Naive thymus-derived CD8-positive, alpha-beta T cell (primary cell): ENCODE measurements at places on chromosomes 7 and 10.

- DNase-seq: no peak
These were observed 5.0 kb downstream of the PRKAG2 start for GRCh38 chr7:151871904-151872303.

DNA sequence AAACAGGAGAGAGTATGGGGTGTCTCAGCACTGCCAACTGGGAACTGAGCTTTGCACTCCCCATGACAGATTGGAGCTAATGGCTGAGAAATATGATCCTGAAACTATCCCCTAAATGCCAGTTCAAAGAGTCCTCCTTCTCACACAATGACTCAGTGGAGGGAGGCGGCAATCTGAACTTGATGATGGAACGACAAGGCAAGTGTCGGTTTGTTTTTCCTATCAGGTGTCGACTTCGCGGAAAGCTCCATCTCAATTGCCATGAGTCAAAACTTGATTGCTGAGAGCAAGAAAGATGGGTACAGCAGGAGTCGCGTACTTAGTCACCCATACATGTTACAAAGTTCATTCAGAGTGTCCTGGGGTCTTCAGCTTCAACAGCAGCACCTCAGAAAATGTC lies 52.5 kb downstream of the NPY start:
- DNase-seq: no peak

GRCh38 chr7:156220701-156221100 lies 408.4 kb upstream of the SHH start:
- no peak for DNase-seq

- DNase-seq: no peak
These were observed 955.7 kb downstream of the SORCS3 start for GRCh38 chr10:105596749-105597148.

DNA sequence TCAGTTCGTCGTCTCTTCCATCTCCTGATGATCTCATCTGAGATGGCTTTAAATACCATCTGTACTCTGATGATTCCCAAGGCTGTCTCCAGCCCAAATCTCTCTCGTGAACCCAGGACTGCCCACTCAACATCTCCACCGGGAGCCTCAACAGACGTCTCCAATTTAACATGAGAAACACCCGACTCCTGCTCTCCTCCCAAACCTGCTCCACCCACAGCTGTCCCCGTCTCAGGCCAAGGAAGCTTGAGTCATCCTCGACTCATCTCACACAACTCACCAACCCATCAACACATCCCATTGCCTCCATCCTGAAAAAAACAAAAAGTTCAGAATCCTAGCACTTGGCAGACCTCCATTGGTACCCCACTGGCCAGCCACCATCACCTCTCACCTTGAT lies 29.7 kb upstream of the CALN1 start:
- DNase-seq: no peak

DNA sequence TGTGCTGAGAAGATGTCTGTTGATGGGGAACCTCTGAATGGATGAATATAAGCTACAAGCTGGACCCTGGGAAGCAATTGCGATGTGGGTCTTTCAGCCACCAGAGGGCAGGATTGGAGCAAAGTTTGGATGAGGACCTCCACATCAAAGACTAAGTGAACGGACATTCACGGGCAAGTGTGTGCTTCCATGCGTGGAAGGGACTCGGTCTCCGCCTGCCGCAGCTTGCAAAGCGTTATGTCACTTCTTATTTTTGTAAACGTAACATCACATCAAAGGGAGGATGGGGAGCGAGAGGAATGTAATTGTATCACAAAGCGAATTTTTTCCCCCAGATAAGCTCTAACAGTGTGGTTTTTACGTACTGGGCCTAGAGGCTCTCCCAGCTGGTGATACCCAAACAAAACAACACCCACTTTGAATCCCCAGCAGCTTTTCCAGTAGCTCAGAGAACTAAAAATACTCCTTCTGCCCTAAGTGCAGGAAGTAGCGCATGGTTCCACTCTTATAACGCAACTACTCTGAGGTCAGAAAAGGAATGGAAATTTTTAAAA lies 65.0 kb downstream of the VWA2 start:
- DNase-seq: peak; percentile 79

DNA sequence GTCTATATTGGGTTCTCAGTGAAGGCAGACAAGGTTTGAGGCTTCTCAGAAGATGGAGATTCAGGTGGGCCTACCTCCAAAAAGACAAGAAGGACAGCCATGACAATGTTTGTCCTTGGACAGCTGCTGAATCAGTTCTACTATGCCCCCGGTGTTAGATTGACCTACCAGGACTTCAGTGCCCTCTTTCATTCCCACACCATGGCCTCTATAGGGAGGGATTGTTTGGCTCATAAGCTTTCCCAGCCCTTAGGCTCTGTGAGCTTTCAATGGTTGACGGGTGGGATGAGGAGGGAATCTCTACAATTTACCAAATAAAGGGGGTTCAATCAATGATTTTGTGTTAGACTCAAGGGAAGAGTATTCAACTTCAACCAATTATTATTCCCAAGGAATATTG lies 23.4 kb upstream of the RAPGEF5 start:
- DNase-seq: no peak
